Stimulated activated effector memory CD8-positive, alpha-beta T cell treated with anti-CD3 and anti-CD28 coated beads, Interleukin-12 subunit alpha, Interleukin-12 subunit beta, amount 100 ng/mL, for 72 hours (primary cell): ENCODE measurements at places on chromosomes 6 and 20.

- DNase-seq: no peak
Observed at GRCh38 chr6:105432797-105433196, 29.9 kb upstream of the PREP start.

DNA sequence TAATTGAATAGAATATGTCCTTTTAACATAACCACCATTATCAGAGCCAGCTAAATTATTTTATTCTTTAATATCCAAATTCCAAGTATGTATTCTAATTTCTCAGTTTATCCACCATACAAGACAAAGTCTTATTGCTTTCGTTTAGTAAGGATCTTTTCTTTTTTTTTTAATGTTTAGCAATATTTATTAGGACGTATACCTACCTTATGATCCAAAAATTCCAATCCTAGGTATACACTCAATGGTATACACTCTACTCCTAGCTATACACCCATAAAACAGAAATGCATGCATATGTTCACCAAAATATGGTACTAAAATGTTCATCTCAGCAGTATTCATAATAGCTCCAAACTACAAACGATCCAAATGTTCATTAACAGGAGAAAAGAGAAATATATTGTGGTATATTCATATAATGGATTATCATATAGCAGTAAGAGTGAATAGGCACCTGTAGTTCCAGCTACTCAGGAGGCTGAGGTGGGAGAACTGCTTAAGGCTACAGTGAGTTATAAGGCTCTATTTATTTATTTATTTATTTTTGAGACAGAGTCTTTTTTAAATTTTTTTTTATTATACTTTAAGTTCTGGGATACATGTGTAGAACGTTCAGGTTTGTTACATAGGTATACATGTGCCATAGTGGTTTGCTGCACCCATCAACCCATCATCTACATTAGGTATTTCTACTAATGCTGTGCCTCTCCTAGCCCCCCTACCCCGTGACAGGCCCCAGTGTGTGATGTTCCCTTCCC, 17.3 kb downstream of the TNFAIP3 start:
- DNase-seq: no peak

DNA sequence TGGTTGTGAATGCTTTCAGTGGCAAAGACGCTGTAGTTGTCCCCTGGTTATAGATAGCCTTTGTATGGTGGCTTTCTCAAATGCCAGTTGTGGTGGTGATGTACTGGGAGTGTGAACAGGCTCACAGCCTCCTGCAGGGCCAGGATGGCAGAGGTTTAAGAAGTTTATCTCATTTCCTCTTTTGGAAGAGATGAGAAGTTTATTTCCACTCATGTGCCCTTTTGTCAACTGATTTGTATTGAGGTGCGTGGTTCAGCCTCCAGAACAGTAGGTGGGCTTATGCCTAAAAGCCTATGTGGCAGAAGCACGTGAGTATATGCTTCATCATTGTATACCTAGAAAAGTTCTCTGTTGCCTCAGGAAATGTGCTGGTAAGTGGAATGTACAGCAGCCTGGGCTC, 13.7 kb upstream of the ZFP57 start:
- no peak for DNase-seq

- no peak for DNase-seq
Observed at GRCh38 chr6:118740372-118740771, 89.0 kb upstream of the CEP85L start.

DNA sequence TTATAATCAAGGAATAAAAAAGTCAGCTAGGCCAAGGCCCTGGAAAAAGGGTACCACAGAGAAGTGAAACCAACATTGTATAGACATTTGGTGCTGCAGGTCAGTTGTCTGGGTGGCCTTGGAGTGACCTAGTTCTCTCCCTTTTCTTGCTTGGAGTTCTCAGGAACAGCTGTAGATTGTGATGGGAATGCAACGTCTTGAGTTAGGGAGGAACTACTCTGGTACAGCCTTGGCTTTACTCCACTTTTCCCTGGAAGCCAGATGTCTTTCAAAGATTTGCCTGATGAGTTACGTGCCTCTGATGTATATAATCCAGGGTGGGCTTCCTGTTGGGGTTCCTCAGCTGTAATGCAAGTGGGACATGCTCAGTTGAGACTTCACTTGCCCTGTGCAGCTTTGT, 694.7 kb downstream of the HTR1B start:
- no peak for DNase-seq

DNA sequence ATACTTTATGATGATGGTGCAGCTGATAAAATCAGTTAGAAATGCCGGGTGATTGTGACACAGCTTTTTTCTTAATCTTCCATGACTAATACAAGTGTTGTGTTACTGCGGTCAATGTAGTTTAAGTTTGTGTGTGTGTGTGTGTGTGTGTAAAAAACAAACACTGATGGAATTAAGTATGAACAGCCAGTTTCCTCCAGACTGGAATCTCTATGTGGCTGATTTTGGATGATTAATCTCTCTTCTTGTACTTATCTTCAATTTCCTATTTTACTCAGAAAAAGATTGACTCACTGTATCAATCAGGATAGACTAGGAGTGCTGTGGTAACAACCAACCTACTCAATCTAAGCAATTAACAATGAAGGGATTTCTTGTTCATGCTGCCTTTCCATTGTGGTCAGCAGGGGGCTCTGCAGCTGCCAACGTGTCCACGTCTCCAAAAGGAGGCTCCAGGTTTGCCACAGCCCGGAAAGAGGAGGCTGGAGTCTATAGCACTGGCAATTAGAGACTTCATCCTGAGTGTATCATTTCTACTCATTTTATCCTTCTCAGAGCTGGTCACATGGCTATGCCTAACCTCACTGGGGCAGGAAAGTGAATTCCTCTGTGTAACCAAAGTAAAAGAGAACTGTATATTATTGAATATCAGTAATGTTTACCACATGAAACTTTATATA, 107.7 kb downstream of the CD109 start:
- no peak for DNase-seq

DNA sequence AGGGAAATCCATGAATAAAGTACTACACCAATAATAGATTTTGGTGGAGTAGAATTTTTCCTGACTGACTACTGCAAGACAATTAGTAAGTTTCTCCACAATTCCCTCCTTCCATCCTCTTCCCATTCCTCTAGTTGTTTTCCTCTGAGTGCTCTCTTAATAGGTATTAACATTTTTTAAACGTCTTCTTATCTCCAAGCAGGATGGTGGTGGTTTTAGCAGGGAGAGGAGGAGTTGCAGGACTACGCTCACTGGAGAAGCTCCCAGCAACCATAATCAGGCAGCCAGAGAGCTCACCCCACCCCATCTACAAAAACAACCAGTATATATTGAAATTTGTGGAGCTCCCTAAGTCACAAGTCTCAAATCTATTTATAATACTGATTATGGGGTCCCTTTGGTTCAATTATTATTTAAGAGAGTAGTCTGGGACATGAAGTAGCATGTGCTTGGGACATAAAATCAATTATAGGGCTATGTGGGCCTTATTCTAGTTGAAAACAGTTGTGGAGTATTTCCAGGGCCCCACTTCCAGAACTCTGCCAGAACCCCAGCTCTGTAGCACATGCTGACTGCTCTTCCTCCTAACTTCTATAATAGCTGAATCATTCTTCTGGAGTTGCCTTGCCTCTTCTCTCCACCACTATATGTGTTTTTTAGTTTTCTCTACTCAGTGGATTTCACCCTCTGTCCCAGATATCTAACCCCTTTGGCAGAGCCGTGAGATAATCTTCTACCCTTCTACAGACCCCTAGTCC, 49.8 kb downstream of the MYB start:
- no peak for DNase-seq
